ENCODE measurements at places on chromosomes 5 and 9.
A peak's percentile ranks its signal among the peaks of the same experiment; 100 is the strongest.

GRCh38 chr5:55205001-55205400 lies 22.1 kb downstream of the MCIDAS start:
- DNase-seq, result no peak

DNA sequence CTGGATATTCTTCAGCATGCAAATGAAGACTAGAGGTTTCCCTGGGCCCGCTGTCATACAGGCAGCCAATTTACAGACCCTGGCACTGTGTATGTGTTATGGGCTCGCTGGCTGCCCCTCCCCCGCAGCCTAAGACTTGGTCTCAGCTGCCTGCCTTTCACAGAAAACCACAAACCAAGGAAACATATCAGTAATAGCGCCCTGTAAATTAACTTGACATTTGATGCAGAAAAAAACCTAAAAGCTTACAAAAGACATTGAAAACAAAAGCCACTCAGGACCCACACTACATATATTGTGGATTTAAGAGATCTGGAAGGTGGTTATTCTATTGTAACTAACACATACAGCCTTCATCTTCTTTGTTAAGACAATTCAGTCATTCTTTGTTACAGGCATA lies 287.0 kb upstream of the TMEM161B start:
- DNase-seq, result no peak

GRCh38 chr9:130476151-130476730 lies 31.5 kb downstream of the ASS1 start:
- DNase-seq, result no peak

- no peak for DNase-seq
Observed at GRCh38 chr5:74382987-74383593, 257.4 kb downstream of the ENC1 start.

DNA sequence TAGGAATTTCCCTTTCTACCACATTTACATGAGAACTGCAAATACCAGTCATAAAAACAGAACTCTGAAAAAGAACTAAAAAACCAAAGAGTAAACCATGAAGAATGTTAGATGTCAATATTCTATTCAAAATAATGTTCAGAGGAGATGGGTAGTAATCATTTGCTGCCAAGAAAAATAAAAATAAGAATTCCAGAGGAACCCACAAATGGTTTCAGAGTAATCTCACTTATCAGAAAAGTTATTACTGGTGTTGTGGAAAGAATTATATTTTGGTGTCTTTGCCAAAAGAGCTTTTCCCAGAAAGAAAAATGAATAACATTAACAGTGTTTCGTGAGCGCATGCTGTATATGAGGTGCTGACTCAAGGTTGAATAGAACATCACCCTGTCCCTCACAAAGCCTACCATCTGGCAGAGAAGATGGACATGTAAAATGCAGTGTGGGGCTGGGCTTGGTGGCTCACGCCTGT lies 35.6 kb downstream of the GPR21 start:
- DNase-seq, result no peak

GRCh38 chr5:114702136-114702535 lies 340.3 kb downstream of the KCNN2 start:
- no peak for DNase-seq

- no peak for DNase-seq
Observed at GRCh38 chr9:124137944-124138335, 119.8 kb upstream of the NEK6 start.

DNA sequence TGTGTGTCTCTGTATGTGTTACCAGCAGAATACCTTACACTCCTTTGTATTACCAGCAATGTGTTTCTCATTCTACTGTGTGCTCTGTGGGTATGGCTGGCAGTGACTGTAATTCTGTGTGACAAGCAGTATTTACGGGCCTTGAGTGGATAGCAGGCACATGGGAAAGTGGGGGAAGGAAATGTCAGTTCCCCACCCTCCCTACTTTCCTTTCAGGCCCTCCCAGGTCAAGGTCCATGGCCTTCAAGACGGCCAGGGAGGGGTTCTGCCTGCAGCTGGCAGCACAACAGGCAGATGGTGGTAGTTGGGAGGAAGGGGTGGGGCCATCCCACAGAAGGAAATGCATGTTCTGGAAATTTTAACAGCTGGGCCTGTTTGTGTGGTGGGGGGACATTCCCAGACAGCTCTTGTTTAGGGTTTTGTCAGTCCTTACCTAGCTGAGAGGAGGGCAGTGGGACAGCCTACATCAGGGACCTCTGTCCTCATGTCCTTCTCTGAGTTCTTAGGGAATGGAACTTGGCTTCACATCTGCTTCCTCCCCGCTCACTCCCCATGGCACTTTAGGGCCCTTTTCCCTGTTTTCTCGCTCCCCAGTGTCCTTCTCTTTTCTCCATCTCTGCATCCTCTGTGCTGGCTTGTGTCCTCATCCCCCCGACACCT lies 14.6 kb upstream of the TNIP1 start:
- DNase-seq, result no peak

GRCh38 chr9:108178318-108178717 lies 677.5 kb downstream of the ACTL7B start:
- DNase-seq, result no peak

GRCh38 chr5:8138884-8139283 lies 269.9 kb downstream of the MTRR start:
- DNase-seq, result no peak

- DNase-seq, result no peak
Observed at GRCh38 chr5:67161767-67162166, 34.8 kb downstream of the CD180 start.

- no peak for DNase-seq
Observed at GRCh38 chr5:160792281-160792680, 59.7 kb downstream of the ATP10B start.

- no peak for DNase-seq
Observed at GRCh38 chr5:14357441-14357840, 214.3 kb downstream of the TRIO start.

DNA sequence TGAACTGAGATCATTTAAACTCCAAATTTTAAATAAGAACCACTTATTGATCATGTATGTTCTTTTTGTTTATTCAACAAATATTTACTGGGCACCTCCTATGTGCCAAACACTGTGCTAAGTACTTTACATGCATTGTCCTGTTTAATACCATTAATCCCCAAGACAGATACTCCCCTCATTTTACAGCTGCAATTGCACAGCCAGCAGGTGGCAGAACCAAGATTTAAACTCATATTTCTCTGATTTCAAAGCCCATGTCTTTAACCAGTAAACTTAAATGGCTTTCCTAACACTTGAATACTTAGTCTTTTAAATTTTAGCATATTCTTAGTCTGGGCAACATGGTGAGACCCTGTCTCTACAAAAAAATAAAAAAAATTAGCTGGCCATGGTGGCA lies 43.4 kb upstream of the KIAA1958 start:
- DNase-seq, result peak; percentile 35

DNA sequence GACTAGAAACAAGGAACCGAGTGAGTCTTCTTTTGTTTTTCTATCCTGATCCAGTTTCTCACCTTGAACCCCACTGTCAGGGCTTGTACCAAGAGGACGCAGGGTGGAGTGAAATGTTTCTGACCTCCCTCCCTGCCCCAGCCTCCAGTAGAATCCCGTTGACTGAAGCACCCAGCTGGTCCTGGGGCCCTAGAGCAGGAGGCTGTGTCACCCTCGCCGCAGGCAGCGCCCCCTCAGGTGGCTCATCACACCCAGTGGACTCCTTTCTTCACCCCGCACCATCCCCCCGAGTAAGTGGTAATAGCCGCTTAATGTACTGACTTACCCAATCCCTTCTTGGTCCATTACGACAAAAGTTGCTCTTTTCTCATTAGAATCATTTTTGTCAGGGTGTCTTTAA lies 53.8 kb downstream of the MVB12B start:
- DNase-seq, result no peak

- DNase-seq, result no peak
Observed at GRCh38 chr5:140205216-140205615, 30.2 kb downstream of the CYSTM1 start.

DNA sequence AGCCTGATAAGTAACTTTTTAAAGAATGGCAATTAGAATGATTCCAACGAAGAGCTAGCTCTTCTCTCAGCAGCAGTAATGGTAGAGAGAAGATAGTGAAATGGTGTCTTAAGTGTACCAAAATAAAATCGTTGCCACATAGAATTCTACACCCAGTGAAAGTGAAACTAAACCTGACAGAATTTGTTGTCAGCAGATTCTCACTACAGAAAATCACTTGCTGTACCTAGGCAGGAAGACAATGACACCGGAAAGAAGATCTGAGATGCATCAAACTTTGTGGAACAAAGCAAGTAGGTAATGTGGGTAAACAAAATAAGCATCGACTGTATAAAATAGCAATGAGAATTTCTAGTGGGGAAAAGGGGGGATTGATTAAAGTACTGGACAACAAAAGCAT lies 20.7 kb upstream of the EBF1 start:
- DNase-seq, result no peak

- DNase-seq, result no peak
Observed at GRCh38 chr9:137293482-137294090, 8.5 kb downstream of the NRARP start.

DNA sequence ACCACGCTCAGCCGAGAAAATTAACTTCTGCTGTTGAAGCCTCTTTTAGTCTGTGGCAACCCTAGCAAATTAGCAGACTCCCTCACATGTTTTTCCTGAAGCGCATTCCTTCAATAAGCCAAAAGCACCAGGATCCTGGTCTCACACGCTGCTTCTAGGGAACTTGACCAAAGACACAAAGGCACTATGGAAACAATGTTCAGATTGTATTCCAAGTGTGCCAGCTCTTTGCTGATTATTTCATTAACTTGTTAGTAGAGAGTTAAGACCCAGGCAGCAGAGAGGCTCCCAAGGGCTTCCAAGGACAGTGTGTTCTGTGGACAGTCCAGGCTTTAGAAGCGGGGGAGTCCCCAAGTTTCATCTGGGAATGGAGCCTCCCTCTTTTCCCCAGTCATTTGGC lies 94.4 kb upstream of the BASP1 start:
- DNase-seq, result no peak

- DNase-seq, result no peak
Observed at GRCh38 chr5:157835041-157835440, 23.9 kb downstream of the CLINT1 start.

GRCh38 chr5:142366007-142366406 lies 41.2 kb upstream of the SPRY4 start:
- no peak for DNase-seq

DNA sequence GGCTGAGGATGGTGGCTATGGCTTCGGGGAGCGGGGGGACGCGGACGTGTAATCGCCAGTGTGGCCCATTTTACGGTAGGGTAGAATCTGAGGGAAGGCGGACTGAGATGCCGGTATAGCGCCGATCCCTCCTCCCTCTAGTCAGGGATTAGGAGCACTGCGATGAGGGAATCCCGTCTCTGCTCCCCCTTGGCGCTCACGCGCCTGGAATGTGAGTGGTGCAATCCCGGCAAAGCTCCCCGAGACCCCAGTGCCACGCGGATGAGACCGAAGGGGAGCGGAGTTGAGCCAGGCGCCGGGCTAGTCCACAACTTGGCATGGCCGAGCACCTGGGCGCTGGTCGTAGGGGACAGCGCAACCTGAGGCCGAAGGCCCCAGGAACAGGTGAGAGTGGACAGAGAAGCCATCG lies 2.2 kb downstream of the NPR3 start:
- no peak for DNase-seq

DNA sequence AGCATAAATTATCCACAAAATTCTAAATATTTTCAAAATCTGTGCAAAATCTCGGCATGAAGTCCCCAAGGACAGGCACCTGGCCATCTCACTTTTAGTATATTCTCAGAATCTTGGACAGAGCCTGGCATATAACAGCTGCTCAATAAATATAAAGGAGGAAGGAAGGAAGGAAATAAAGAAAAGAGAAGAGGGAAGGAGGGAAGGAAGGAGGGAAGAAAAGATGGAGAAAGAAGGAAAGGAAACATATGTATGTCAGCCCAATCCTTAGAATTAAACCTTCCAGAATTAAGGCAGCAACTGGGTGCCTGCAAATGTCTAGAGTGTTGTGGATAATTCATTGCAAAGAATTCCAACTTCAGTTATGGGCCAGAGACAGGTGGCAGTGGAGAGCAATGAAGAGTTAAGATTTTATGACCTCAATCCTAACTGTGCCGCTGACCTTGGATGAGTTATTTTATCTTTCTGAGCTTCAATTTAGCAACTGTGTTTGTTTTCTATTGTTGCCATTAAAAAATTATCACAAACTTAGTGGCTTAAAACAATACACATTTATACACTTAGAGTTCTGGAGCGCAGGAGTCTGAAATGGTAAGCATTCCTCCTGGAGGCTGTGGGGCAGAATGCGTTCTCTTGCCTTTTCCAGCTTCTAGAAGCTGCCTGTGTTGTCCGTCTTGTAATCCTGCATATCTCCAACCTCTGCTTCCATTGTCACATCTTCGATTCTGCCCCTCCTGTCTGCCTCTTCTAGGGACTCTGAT lies 200.9 kb upstream of the MSX2 start:
- no peak for DNase-seq

DNA sequence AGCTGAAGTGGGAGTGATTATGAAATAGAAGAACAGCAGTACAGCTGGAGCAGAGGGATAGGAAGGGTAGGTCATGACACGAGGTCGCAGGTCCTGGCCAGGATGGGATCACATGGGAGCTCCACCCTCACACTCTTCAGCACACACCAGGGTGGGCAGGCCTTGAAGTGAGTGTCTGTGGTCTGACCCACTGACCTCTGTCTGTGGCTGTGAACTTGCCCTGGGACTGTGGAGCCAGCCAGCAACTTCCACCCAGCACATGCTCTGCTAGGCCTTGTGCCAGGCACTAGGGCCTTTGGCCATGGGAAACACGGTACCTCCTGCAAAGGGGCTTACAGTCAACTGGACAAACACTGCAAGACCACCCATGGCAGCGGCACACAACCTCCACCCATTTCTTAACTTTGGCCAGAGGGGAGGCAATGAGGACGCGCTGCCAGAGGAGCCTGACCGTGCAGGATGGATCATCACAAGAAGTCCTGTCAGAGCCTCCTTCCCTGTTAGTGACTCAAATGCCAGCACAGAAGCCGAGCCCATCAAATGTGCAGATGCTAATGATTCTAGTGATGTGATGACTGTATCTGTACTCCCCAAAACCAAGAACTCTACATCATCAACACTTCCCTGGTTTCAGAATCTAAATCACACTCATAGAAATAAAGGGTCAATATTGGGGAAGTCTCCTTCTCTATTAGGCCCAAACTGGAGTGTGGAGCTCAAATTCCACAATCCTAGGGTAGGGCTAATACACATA lies 113.6 kb downstream of the DPYSL3 start:
- no peak for DNase-seq

GRCh38 chr9:111902391-111903139 lies 6.0 kb downstream of the UGCG start:
- DNase-seq, result no peak

DNA sequence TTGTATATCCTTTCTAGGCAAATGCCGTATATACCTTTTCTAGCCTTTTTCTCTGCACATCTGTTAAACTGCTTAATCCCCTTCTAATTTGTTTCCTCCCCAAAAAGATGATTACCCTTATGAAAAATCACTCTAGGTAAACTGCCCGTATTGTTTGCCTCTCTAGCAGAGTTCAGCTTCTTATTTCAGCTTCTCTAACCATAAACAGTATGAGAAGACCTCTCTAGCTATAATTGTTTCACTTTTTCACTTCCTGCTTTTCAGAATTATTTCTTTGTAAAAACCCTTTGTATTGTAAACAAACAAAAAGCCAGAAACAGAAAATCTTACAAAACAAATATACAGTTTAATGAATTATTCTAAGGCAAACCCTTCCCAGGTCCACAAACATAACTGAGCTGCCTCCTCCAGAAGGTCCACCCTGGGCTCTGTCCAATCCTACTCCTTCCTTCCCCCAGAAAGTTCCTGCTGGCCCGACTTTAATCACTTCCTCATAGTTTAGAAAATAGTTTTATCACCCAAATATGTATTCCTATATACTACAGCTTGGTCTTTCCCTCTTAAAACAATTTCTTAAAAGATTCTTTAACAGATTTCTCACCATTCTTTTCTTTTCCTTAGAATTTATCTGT lies 158.1 kb downstream of the FGF1 start:
- no peak for DNase-seq

- no peak for DNase-seq
Observed at GRCh38 chr9:2043881-2044462, 28.8 kb downstream of the SMARCA2 start.

All from ACHN (cell line).